Stimulated activated CD8-positive, alpha-beta memory T cell treated with anti-CD3 and anti-CD28 coated beads, Interleukin-15, amount 100 ng/mL, for 1 hour (primary cell): ENCODE measurements at places on chromosomes 7 and 10.

DNA sequence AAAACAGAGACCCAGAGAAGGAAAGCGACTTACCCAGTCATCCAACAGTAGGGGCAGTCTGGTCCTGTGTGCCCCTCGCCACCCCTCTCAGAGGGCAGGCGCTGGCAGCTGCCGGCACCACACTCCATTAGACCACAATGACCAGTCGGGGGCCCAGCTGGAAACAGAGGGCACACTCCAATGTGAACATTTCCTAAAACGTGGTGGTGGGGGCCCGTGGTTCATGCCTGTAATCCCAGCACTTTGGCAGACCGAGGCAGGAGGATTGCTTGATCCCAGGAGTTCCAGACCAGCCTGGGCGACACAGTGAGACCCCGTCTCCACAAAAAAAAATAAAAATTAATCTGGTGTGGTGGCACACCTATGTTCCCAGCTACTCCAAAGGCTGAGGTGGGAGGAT is 912 bp upstream of the OAT start:
- DNase-seq: no peak

- DNase-seq: no peak
Measured at GRCh38 chr10:12602521-12602920, 253.2 kb downstream of the CAMK1D start.

- no peak for DNase-seq
Measured at GRCh38 chr7:138853448-138853847, 55.5 kb upstream of the ATP6V0A4 start.

DNA sequence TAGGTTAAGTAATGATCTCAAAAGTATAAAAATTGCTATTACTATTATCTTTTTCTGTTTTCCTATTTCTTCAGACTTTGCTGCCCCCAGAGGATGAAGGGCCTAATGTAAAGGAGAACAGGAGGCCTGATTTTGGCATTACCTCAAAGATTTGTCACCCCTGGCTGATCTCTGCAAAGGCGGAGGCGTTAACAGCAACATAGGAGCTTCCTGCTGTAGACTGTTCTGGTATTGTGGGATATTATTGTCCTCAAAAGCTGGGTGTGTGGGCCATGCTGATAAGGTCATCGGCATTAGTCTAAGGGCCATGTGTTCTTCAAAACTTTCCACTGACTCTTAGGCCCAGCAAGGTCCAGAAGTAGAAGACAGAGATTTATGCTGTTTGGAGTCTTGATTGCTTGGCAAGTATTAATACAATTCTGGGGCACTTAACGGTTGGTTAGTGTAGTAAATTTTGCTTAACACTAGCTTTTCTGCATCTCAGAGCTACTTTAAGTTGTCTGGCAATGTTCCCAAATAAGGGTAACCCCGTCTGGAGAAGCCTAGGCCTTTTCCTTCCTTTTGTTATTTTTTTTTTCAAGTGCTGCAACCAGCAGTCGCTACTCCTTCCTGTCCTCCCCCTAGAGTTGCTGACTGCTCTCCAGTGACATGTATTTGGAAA is 14.0 kb upstream of the ENTPD1 start:
- no peak for DNase-seq

GRCh38 chr7:14793151-14793550 is 109.4 kb downstream of the DGKB start:
- no peak for DNase-seq

DNA sequence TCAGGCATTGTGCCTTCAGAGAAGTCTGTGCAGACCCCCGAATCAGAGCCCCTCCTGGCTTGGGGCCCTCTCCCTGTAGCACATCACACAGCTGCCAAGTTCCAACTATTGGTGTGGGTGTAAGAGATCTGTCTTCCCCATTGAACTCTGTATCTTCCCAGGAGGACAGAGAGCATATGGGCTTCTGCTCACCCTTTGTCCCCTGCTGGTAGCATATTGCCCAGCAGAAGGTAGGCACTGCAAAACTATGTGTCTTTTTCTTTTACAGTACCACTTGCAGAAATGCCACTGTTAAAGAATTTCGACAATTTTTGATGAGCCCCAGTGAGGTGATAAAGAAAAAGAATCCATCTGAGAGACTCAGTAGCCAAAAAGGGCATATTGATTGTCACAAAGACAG is 59.6 kb downstream of the NPY start:
- DNase-seq: no peak

- no peak for DNase-seq
Measured at GRCh38 chr7:158904599-158904998, 48.2 kb downstream of the DYNC2I1 start.

DNA sequence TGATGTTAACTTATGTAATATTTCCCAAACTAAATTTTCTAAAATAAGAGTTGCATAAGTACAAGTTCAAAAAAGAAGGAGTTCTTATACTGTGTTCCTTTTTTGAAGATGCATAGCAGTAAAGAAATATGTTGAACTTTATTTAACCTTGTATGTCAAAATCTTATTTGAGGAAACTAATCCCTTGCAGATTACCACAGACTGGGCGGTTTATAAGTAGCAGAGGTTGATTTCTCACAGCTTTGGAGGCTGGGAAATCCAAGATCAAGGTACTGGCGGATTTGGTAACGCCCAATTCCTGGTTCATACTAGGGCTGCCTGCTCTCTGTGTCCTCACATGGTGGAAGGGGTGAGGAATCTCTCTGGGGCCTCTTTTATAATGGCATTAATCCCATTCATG is 68.5 kb downstream of the GNAT3 start:
- DNase-seq: no peak

- DNase-seq: peak; percentile 78
Measured at GRCh38 chr7:151017953-151018420, 6.3 kb downstream of the ATG9B start.
